Stimulated activated CD4-positive, alpha-beta T cell treated with anti-CD3 and anti-CD28 coated beads, TNF-alpha, amount 100 ng/mL, for 4 hours (primary cell): ENCODE measurements at places on chromosomes 7 and 10.

- DNase-seq = no peak
These were observed 105.3 kb downstream of the CXCL12 start for GRCh38 chr10:44279426-44280126.

DNA sequence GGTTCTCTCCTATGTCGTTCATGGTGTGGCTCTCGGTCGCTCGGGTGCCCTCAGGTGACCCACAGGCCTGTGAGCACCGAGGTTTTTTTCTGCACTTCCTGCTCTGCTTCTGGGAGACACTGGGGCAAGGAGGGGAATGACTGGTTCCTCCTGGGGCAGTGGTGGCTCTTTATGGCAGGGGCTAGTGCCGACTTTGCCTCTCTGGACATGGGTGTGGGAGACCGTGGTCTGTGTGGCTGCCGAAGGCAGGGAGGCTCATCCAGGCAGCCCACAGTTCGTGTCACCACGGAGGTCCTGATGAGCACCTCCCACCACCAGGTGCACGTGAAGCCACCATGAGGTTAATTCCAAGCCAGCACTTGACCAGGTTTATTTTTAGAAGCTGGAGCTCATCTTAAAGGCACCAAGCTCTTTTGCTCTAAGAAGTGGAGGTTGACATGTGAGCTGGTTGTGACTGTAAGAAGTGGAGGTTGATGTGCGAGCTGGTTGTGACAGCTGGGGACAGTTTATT lies 24.7 kb upstream of the DPYSL4 start:
- DNase-seq = no peak

- peak; percentile 34 for DNase-seq
These were observed 438.1 kb upstream of the GALNT17 start for GRCh38 chr7:70693686-70694433.

GRCh38 chr10:16996530-16996964 lies 133.1 kb downstream of the CUBN start:
- DNase-seq = no peak

DNA sequence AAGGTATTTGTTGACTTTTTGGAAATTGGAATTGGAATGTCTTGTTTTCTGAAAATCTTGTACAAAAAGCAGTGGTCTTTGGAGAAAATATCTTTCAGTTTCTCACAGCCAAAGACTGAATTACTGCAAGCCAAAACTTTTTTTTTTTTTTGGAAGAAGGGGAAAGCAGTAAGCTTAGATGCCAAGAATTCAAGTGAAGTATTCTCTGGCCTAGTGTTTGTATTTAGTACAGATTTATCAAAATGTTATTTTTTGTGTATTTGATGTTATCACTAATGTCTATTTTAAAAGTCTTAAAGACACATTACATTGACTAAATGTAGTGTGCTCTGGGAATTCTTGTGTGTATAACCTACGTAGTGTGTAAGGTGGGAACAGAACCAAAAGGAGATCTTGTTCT lies 6.2 kb downstream of the TET1 start:
- DNase-seq = no peak

GRCh38 chr7:134935701-134936100 lies 50.6 kb upstream of the AGBL3 start:
- no peak for DNase-seq

GRCh38 chr7:102300643-102301221 lies 14.1 kb downstream of the SH2B2 start:
- DNase-seq = no peak

DNA sequence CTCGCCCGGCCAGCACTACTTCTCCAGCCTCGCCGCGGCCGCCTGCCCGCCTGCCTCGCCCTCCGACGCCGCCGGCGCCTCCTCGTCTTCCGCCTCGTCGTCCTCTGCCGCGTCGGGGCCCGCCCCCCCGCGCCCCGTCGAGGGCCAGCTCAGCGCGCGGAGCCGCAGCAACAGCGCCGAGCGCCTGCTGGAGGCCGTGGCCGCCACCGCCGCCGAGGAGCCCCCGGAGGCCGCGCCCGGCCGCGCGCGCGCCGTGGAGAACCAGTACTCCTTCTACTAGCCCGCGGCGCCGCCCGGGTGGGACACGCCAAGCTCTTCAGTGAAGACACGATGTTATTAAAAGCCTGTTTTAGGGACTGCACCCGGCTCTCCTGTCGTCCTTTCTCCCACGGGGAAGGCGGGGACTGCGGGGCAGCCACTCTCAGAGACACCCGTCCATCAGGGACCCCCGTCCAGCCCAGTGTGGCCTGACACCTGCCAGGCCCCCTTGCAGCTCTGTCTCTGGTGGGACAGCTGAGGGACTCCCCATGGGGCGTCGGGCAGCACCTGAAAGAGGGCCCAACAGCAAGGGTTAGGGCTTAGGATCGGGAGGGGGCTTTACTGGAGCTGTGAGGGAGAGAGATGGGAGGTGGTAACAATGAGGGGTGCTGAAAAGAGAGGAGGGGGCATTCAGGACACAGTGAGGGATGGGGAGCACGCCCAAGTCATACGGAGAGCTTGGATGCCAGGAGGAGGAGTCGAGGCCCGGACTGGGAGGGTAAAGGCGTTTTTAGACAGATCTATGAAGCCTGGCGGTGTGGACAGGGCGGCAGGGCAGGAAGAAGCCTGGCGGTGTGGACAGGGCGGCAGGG lies 34.7 kb downstream of the SPDYE6 start:
- DNase-seq = no peak

DNA sequence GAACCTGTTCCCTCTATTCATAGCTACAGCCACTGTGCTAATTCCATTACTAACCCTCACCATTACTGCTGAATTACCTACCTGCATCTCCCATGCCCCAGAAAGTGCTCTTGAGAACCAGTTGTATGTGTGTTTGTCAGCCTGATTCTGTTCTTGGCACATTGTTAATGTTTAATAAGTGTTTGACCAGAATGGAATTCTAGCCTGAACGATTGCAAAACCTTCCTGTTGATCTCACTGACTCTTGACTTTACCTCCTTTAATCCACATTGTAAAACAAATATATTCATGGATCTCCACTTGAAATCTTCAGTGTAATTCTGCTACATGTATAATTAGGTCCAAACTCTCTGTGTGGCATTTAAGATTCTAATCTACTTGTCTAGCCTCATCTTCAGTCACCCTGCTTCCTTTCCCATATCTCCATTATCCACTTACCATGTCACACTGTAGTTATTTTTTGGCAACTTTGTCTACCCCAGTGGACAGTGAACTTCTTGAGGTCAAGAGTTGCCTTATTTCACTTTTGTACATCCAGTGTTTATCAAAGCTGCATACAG lies 4.9 kb downstream of the ZNF277 start:
- no peak for DNase-seq

DNA sequence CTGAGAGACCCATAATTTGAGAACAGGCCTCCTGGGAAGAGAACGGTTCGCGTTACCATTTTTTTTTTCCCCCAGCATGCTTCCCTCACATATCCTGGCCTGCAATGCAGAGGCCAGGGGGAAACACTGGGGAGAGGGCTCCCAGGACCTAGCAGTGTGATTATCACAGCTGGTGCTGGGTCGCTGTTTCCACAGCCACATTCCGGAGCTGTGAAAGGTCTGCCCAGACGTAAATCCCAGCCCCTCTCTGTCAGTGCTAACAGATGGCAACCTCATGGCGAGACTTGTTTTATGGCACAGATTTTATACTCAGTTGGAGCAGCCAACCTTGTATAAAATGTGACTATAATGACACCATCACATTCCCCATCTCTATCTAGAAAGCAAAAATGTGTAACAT lies 150.5 kb downstream of the PLXDC2 start:
- no peak for DNase-seq

DNA sequence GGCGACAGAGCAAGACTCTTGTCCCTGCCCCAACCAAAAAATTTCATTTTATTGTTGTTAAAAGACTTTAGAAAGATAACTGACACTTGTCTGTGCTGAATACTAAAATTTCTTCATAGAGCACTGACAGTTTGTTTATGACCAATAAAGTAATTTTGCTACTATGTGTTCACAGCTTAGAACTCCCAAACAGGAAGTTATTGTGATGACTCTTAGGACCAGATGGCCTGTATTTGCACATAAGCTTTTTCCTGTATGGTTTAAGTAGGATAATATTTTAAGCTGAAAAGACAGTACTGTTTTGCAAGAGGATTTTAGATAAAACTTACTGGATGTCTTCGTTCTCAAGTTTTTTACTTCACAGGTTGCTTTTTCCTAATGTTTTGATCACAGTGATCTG lies 80.7 kb downstream of the MMRN2 start:
- no peak for DNase-seq

- no peak for DNase-seq
These were observed 180.8 kb upstream of the CACNA2D1 start for GRCh38 chr7:82624337-82624736.

GRCh38 chr7:16967300-16967811 lies 85.6 kb upstream of the AGR3 start:
- DNase-seq = no peak

GRCh38 chr10:63416376-63416775 lies 49.4 kb downstream of the JMJD1C start:
- DNase-seq = no peak

GRCh38 chr10:88226071-88226659 lies 357.0 kb downstream of the RNLS start:
- DNase-seq = no peak

DNA sequence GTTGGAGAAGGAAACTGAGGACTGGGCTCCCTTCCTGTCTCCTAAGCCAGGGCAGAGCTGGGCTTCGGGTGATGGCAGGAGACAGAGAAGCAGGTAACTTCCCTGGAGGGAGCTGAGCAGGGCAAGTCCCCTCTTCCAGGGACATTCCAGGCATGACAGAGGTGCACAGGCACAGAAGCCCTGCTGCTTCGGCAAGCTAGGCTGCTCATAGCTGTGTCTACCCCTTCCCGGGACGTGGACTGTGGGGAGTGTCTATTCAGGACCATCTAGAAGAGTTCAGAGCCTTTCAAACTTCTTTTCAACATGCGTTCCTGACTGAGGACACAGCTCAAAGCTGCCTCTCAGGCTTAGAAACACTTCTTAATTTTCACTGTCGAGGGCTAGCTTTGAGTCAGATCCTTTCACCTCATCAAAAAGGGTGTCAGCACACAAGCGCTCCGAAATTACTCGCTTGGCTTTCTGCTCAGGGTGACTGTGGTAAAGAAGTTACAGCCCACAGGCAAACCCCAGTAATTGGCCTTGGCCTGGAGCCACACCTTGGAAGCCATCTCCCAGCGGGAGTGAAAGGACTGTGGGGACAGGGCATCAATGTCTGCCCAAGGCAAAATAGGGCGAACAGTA lies 63.7 kb upstream of the STEAP1B start:
- DNase-seq = no peak

DNA sequence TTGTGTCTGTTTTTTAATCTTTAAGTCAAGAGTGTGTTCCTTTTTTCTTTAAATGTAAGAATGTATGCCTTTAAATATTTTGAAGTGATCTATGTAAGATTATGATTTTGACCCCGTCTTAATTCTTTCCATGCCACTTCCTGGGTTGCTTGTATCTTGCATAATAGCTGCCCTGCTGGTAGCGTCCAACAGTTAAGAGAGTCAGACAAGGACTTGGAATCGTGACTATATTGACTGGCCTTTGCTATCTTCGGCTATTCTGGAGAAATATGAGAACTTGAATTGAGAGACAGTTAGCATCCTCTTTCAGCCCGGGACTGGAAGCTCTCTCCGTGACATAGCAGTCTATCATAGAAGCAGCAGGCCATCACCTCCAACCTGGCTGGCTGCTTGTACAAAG lies 13.0 kb downstream of the NRP1 start:
- DNase-seq = no peak

DNA sequence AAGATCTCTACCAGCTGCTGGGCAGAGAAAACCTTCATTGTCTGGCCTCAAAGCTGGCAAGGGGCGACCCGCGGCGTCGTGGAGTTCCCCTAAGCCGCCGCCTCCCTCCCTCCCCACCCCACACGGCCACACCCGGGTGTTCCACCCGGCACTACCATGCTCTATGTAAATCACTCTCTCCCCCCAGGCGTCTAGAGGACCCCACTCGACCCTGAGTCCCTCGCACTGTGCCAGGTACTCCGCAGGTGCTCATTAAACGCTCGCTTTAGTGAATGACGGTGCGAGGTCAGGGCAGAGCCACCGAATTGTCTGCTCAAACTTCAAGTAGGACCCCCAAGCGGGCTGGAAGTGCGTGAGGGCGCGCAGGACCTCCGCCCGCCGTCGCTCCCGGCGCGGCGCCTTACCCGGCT lies 628 bp downstream of the PARP12 start:
- peak; percentile 31 for DNase-seq
